Stimulated activated CD4-positive, alpha-beta T cell treated with anti-CD3 and anti-CD28 coated beads, Interleukin-15, amount 100 ng/mL, for 24 hours (primary cell): ENCODE measurements at places on chromosomes 12 and 14.

DNA sequence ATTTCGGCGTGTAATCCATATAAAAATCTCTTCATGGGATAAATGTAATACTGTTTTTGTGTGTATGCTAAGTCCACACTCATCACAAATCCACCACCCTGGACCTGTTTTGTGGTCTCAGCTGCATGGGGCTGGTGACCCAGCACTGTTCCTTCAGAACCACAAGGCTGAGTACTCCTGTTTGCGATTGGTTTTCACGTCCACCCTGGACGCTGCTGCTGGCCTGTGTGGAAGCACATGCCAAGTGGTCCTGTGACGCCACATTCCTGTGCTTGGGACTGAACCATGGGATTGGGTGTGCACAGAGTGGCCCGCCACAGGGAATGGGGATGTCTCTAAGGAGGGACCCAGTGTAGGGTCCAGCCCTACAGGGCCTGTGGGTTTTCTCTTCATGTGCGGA lies 4.3 kb downstream of the PUS1 start:
- no peak for DNase-seq

DNA sequence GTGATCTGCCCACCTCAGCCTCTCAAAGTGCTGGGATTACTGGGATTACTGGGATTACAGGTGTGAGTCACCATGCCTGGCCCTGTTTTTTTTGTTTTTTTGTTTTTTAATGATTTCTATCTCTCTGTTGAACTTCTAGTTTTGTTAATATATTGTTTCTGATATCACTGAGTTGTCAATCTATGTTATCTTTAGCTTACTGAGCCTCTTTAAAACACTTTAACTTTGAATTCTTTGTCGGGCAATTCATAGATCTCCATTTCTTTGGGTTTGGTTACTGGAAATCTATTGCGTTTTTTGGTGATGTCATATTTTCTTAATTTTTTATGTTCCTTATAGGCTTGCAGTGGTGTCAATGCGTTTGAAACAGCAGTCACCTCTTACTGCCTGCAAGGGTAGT lies 9.2 kb upstream of the KLRG1 start:
- DNase-seq, result no peak

DNA sequence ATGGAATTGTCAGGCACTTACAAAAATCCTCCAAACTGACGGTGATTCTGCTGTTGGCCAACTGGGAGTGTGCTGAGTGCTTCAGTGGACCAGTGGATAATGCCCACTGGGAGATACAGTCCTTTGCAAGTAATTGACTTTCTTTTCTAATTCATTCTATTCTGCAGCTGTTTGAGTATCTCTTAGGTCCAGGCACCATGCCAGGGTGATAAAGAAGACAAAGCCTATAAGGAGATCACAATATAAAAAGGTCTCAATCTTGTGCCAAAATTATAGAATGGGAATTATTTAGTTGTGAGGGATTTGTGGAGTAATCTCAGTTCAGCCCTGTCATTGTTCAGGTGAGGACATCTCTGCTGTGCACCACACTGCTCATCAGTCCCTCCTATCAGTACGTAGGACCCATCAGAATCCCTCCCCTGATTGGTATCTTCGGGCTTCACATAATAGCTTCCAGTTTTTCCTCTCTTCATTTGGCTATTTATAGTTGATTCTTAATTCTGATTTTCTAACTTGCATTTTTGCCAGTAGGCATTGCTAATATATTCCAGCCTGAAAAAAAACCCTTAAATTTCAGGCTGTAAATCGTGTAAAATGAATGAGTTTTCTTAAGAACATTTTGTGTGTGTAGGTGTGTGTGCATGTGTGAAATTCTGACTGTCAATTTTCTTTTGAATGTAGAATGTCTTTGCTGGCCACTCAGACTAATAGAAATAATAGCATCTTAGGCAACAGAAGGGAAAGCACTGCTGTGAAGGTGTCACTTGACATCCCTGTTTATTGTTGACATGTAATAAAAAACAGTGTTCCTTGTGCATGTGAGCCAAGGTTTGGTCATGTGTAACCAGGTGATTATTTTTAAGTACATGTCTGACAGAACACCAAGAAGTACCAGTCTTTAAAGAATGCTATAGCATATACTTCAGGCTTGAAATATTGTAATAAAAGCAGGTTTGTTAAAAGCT lies 457.6 kb upstream of the RGS6 start:
- DNase-seq, result no peak

- no peak for DNase-seq
Observed at GRCh38 chr12:120922279-120922678, 18.1 kb upstream of the SPPL3 start.

DNA sequence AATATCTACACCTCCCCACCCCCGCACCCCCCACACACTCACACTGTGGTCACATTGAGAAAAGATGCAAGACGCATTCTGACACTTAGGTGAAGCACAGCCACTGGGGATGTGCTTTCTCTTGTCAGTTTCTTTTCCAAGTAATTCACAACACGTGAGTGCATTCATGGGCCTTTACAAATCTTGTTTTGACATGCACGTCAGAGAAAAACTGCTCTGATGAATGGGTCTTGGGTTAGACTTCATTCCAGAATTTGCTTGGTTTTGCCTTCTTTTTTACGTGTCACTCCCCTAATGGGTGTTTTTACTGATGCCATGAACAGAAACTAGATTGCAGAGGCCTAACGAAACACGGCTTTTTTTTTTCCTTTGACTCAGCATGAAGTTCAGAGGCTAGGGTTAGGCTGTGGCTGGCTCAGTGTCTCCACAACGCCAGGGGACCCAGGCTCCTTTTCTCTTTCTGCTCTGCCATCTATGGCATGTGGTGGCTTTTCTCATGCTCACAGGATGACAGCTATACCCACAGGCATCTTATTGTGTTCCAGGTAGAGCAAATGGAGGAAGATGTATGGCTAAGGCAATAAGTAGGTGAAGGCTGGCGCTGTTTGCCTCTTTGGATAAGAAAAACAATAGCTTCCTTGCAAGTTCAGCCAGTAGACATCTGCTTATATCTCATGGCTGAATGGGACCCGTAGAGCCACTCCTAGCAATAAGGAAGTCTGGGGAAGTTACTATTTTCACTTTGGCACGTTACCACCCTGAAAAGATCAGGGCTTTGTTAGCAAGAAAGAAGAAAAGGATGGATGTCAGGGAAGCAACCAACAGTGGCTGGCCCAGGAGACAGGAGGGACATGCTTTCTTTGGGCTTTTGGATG lies 253.3 kb downstream of the SLC15A4 start:
- peak; percentile 17 for DNase-seq

DNA sequence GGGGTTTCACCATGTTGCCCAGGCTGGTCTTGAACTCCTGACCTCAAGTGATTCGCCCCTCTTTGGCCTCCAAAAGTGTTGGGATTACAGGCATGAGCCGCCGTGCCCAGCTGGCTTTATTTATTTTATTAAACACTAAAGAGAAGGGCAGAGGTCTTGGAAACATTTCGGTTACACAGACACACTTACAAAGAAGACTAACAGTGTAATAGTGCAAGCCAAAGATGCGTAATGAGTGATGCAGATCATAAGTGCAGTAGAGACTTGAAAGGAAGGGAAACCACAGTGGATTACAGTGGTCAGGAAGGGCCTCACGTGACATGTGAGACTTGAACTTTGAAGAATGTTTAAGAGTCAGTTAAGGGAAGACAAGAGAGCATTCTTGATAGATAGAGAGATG lies 33.9 kb upstream of the CDK17 start:
- DNase-seq, result peak; percentile 69

DNA sequence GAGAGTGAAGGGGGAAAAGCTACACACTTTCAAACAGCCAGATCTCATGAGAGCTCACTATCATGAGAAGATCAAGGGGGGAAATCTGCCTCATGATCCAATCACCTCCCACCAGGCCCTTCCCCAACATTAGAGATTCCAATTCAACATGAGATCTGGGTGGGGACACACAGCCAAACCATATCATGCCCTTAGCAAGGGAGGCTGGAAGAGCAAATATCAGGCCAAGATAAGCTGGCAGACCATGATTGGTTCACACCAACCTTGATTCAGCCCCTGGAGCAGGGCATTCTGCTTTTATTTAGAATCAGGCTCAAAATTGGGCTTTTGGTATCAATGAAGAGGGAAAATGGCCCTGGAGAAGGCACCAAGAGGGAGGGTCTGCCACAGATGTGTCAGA lies 137.4 kb downstream of the PRKCH start:
- DNase-seq, result no peak

- DNase-seq, result no peak
Observed at GRCh38 chr14:75113932-75114539, 12.8 kb downstream of the NEK9 start.

GRCh38 chr14:24911324-24912109 lies 138.4 kb downstream of the STXBP6 start:
- DNase-seq, result no peak

- no peak for DNase-seq
Observed at GRCh38 chr14:101604935-101605780, 43.9 kb downstream of the DIO3 start.

- no peak for DNase-seq
Observed at GRCh38 chr12:70177631-70178030, 65.6 kb upstream of the CNOT2 start.

DNA sequence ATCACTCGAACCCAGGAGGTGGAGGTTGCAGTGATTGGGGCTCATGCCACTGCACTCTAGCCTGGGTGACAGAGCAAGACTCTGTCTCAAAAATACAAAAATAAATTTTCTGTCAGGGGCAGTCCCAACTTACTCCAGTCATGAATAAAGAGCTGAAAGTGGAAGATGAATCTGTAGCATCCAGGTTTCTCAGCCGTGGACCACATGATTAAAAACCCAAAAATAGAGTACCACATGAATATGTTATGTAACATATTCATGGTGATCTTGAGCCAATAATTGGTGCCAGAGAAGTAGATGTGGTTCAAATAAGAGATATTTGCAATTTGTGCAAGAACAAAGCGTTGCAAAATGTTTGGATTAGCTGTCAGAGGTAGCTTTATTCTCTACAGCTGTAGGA lies 23.1 kb downstream of the SPIC start:
- DNase-seq, result no peak

- DNase-seq, result no peak
Observed at GRCh38 chr12:109239179-109239578, 69.9 kb downstream of the FOXN4 start.

DNA sequence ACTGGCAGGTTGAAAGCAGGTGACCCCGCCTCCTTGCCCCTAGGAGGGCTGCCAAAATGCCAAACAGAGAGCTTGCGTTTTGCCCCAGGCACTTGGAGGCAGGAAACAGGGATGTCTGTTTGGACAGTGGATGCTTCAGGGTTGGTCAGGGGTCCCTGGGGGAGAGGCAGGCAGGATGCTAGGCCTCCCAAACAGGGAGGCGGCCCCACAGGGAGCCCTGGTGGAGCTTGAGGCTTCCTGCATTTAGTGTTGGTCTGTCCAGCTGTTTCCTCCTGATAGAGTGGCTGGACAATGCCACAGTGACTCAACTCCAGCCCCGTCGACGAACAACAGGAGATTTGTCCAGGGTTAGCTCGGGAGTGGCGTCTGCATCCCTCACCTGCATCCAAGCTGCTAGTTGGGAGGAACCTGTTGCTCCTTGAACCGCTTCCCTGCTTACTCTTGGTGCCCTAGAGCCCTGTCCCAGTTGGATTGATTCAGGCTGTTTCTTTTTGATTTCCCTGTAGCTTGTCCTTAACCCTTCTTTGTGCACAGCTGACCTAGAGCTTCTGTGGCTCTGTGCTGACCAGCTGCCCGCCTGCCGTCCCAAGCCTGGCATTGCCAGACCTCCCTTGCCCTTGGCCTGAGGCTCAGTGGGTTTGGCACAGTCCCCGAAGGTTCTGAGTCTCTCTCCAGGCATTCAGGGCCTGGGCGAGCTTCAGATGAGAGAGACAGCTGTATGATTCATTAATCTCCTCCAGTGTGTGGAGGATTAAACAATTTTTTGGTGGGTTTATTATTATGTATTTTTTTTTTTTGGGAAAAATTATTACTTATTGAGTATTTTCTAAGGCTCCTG lies 45.9 kb downstream of the TSPAN9 start:
- no peak for DNase-seq

- no peak for DNase-seq
Observed at GRCh38 chr12:58576081-58576480, 344.2 kb downstream of the LRIG3 start.

DNA sequence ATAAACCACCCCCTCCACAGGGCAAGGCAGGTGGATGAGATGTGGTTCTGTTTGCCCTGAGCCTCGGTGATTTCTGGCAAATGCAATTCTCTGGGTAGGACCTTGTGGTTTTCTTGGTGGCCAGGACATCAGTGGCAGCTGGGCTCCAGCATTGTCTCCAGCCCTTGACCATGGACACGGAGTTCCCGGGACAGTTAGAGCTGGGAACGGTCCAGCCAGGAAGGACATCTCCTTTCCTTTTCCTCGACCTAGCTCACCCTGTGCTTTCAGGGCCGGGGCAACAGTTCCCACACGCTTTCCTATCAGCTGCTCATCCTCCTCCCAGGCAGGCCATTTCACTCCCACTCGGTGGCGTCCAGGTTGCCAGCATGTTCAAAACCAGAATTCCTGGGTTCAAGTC lies 9.2 kb downstream of the SERPINA4 start:
- no peak for DNase-seq

DNA sequence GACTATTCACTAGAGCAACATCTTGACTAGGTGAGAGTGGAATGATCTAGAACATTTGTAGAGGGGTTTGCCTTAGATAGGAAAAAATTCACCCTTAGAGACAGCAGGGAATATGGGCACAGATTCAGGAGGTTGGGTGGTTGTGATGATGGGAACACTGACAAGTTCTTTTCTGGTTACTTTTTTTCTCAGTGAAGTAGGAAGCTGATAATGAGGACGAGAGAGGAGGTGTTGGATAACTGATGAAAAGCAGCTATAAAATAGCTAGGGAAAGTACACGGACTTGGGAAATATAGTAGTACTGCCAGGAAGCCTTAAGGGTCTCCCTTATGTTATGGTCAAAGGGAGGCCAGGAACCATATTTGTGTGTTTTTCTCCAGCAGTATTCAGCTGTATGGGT lies 250.5 kb downstream of the SSPN start:
- DNase-seq, result no peak
